ENCODE measurements at places on chromosomes 13 and 19.

DNA sequence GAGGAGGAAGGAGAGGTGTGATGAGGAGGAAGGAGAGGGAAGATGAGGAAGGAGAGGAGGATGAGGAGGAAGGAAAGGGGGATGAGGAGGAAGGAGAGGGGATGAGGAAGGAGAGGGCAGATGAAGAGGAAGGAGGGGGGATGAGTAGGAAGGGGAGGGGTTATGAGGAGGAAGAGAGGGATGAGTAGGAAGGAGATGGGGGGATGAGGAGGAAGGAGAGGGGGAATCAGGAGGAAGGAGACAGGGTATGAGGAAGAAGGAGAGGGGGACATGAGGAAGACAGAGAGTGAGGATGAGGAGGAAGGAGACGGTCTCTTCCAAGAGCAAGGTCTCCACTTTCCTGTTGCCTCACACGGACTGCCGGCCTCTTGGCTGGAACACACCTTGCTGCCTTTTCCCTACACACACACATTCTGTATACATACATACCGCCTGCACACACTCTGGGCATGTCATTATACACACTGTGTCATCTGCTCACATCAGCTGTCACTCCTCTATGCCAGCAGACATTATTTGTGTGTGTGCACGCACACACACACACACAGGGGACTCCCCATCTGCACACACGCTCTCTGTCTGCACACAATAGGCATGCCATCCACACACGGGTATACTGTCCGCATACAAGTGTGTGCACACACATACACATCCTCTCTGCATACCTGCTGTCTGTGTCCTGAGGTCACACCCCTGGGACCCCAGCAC lies 11.1 kb upstream of the VSTM2B start:
- DNase-seq: no peak

DNA sequence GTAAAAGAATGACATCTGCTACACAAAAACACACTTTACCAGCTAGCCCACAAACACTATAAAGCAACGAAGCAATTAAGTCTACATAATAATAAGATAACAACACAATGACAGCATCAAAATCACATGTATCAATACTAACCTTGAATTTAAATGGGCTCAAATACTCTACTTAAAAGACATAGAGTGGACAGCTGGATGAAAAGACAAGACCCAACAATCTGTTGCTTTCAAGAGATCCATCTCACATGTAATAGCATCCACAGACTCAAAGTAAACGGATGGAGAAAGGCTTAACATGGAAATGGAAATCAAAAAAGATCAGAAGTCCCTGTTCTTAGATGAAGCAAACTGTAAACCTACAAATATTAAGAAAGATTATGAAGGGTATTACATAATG lies 2175.9 kb downstream of the PCDH9 start:
- DNase-seq: no peak

- peak; percentile 94 for DNase-seq
Observed at GRCh38 chr19:40609561-40610395, 8.6 kb downstream of the LTBP4 start.

DNA sequence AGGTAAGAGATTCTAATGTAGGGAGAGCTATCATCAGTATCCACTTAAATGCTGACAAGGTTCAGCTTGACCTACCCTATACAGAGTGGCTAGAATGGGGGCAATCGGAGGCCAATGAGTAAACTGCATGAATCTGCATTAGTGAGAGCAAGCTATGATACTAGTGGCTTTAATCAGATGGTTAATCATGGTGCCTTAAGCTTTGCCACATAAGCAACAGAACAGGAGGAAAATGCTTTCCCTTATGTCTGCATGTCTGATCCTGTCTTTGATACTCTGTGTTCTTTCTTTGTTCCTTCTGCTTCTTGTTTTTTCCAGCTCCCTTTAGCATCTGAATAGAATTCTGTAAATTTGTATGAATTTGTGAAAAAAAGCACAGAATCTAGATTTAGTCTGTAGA lies 91.1 kb downstream of the WDFY2 start:
- DNase-seq: no peak

- no peak for DNase-seq
Observed at GRCh38 chr13:75347457-75347856, 134.5 kb downstream of the TBC1D4 start.

GRCh38 chr13:104015646-104016396 lies 949.6 kb upstream of the SLC10A2 start:
- DNase-seq: no peak

DNA sequence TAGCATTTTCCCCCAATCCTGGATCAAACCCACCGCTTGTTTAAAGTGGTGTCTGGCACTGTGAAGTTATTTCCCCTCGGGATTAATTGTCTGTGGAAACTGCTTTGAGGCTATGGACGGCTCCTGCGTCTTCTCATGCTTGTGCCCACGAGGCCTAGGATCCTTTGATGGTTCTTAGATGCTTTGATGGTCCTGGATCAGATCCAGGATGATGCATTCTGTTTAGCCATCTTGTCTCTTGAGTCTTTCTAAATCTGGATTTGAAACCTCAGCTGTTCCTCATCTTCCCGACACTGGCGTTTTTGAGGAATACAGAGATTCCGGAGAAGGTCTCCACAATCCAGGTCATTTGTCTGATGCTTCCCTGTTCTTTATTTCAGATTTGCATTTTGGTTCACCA lies 36.1 kb upstream of the USP29 start:
- no peak for DNase-seq

GRCh38 chr13:24887759-24888158 lies 123.8 kb downstream of the RNF17 start:
- DNase-seq: no peak

- DNase-seq: no peak
Observed at GRCh38 chr13:30615866-30616541, 1.7 kb upstream of the USPL1 start.

DNA sequence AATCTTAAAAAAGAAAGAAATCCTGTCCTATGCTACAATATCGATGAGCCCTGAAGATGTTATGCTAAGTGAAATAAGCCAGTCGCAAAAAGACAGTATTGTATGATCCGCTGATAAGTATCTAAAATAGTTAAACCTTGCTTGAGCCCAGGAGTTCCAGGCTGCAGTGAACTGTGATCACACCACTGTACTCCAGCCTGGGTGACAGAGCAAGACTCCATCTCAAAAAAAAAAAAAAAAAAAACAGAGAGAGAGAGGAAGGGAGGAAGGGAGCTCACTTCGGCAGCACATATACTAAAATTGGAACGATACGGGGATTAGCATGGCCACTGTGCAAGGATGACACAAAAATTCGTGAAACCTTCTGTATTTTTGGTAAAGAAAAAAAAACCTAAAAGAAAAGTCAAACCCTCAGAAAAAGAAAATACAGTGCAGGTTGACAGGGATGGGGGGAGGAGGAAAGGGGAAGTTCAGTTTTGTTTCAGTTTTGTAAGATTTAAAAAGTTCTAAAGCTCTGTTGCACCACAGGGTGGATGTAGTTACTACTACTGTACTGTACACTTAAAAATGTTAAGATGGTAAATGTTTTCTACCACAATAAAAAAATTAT lies 8.4 kb downstream of the CLASRP start:
- DNase-seq: no peak

Data from stimulated activated CD4-positive, alpha-beta T cell treated with anti-CD3 and anti-CD28 coated beads, Interleukin-1b, Interleukin-23, amount 100 ng/mL, for 48 hours (primary cell).